ENCODE measurements at places on chromosomes 12 and 14.

GRCh38 chr14:32104308-32104707 is 27.2 kb downstream of the ARHGAP5 start:
- DNase-seq, result no peak

- DNase-seq, result peak; percentile 11
Observed at GRCh38 chr12:64450711-64451486, 1.0 kb upstream of the TBK1 start.

GRCh38 chr14:30573226-30573814 is 14.4 kb downstream of the G2E3 start:
- DNase-seq, result no peak

GRCh38 chr14:24340606-24341005 is 815 bp upstream of the RIPK3 start:
- no peak for DNase-seq

DNA sequence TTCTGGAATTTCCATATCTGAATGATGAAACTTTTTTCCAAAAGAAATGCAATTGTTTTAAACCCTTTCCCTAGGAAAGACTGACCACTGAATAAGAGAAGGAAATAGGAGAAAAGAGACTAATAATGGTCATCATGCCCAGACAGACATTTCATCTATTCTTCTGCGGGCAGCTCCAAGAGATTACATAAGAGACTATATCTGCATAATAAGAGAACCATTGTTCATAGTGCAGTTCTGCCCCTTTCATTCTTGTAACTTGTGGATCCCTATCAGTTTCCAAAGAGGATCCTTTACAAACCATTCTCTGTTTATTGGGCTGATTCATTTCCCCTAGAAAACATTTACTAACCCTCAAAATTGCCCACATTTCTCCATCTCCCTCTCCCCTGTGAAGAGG is 197.8 kb downstream of the FSCB start:
- no peak for DNase-seq

DNA sequence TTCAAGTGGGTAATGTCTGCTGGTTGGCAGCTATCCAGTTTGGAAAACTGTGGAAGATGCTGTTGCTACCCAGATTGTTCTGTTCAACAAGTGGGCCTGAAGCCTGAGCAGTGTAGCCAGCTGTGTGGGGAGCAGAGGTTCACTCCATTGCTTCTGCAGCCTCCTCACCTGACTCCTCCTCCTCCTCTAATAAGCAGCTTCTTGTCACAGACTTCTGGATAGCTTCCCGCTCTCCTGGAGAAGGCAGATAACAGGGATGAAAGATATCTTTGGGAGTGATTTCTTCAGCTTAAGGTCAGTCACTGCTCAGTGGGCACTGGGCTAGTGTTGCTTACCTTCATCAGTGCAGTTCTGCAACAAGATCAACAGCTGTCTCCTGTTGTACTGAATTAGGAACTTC is 2.0 kb downstream of the POP5 start:
- DNase-seq, result no peak

Measured in AG08395 (cell line).